Right lobe of liver (tissue), 6 donors: ENCODE measurements at places on chromosomes 6 and 20. TPM values are rescaled to one million over a fixed set of nuclear protein-coding genes. Genes with fewer than 3 reads are reported as not detected.

DNA sequence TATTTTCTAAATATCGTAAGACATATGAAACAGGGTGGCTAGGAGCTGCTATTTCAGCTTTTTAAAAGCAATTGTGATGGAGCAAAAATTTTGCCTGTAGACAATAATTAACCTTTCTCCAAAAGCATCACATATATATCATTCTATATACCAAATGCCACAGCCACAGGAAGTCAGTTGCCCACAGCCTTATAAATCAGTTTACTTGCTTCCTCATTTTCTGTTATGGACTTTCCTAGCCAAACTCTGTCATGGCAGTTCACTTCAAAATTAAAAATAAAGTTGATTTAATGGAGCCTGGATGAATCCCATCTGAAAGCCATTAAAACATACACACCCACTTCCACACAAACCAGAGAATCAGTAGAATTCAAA, 93.4 kb upstream of the NHSL1 start:
- no peak overlapping the region for H3K4me3 ChIP-seq
- H3K27me3 ChIP-seq: no peaks in the 10 kb centered on the region
- no peaks in the 10 kb centered on the region for H3K4me1 ChIP-seq
- DNase-seq: no peak
- no peaks in the 10 kb centered on the region for H3K36me3 ChIP-seq
- peak overlapping the region; percentile 49 for H3K27ac ChIP-seq

PAX1 gene
- not detected for total RNA-seq

- DNase-seq: no peak
- no peak overlapping the region for H3K4me3 ChIP-seq
- H3K36me3 ChIP-seq: no peaks in the 10 kb centered on the region
These were observed 25.1 kb downstream of the SYNDIG1 start for GRCh38 chr20:24494460-24494920.

DNA sequence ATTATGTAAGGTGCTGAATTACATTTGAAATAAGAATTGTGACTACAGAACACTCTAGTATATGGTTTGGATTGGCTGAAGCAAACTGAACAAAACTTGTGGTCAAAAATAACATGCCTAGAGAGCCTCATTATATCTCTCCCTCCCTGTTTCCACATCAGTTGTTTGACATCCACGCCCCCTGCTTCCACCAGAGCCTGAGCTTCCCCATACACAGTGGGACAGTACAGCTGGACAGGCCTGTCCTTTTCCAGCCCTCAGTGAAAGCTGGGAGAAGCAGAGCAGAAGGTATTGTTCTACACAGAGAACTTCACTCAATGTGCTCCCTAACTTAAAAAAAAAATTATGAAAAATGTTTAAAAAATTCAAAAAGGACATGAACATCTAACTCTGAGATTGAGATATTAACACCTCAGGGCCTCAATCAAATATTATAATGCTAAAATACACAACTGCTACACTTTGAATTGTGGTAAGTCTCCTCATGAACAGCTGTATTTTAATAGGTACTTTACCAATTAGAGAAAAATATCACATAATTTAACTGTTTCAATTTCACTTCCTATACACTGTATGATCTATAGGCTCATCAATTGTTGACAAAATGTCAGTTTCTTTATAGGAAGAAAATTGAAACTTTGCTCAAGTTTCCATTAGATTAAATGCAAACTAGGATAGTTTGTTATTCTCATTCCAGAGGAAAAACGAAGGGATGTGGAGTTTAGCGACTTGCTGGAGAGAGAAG, 44.9 kb upstream of the SCML4 start:
- H3K4me1 ChIP-seq: no peaks in the 10 kb centered on the region
- no peak overlapping the region for H3K4me3 ChIP-seq
- no peaks in the 10 kb centered on the region for H3K27me3 ChIP-seq
- no peak for DNase-seq
- no peak overlapping the region for H3K27ac ChIP-seq

GRCh38 chr6:139819776-139820175, 445.3 kb upstream of the CITED2 start:
- no peak for DNase-seq
- no peak overlapping the region for H3K27ac ChIP-seq
- no peaks in the 10 kb centered on the region for H3K27me3 ChIP-seq
- H3K4me3 ChIP-seq: no peak overlapping the region
- H3K4me1 ChIP-seq: no peaks in the 10 kb centered on the region

GRCh38 chr6:28264834-28265401, 2.0 kb upstream of the ZSCAN26 start:
- no peak for DNase-seq
- H3K4me3 ChIP-seq: no peak overlapping the region
- H3K27me3 ChIP-seq: no peaks in the 10 kb centered on the region
- no peaks in the 10 kb centered on the region for H3K4me1 ChIP-seq

DNA sequence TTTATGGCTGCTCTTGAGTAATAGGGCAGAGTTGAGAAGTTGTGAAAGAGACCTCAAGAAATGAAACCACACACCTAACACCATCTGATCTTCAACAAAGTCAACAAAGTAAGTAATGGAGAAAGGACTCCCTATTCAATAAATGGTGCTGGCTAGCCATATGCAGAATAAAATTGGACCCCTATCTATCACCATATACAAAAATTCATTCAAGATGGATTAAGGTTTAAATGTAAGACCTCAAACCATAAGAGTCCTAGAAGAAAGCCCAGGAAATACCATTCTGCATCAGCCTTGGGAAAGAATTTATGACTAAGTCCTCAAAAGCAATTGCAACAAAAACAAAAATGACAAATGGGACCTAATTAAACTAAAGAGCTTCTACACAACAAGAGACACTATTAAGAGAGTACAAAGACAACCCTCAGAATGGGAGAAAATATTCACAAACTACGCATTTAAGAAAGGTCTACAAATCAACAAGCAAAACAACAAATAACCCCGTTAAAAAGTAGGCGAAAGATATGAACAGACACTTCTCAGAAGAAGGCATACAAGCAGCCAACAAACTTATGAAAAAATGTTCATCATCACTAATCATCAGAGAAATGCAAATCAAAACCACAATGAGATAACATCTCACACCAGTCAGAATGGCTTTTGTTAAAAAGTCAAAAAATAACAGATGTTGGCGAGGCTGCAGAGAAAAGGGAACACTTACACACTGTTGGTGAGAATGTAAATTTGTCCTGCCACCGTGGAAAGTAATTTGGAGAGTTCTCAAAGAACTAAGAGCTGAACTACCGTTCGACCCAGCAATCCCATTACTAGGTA, 4.0 kb downstream of the MAP3K5 start:
- H3K4me3 ChIP-seq: no peak overlapping the region
- no peak for DNase-seq
- no peaks in the 10 kb centered on the region for H3K27me3 ChIP-seq
- peaks cover 7% of the 10 kb centered on the region for H3K4me1 ChIP-seq

DNA sequence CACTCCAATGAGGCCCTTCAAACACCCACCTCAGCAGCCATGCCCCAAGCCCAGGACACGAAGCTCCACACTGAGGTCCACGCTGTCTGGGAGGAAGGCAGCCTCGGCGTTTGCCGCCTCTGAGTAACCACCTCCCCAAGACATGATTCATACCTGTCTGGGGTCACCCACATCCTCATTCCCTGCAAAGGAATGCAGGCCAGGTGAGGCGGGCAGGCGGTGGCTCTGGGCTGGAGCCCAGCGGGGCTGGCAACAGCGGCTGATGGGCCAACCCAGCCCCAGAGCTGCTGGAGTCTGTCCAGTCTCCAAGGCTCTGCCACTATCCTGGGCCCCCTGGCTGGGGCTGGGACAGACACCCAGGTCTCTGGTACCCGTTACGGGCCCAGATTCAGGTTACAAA, 14.8 kb downstream of the PMEPA1 start:
- no peaks in the 10 kb centered on the region for H3K27me3 ChIP-seq
- H3K27ac ChIP-seq: no peak overlapping the region
- no peak overlapping the region for H3K4me3 ChIP-seq
- no peaks in the 10 kb centered on the region for H3K4me1 ChIP-seq
- H3K36me3 ChIP-seq: no peaks in the 10 kb centered on the region

GUCA1A gene
- not detected for total RNA-seq

GRCh38 chr6:163094881-163095280, 319.6 kb upstream of the QKI start:
- no peak overlapping the region for H3K4me3 ChIP-seq
- no peaks in the 10 kb centered on the region for H3K36me3 ChIP-seq
- no peaks in the 10 kb centered on the region for H3K4me1 ChIP-seq
- H3K27ac ChIP-seq: no peak overlapping the region

- no peak overlapping the region for H3K27ac ChIP-seq
- no peaks in the 10 kb centered on the region for H3K27me3 ChIP-seq
- H3K4me3 ChIP-seq: no peak overlapping the region
- H3K36me3 ChIP-seq: no peaks in the 10 kb centered on the region
These were observed 35.5 kb upstream of the ADTRP start for GRCh38 chr6:11814106-11814505.

- no peak overlapping the region for H3K4me3 ChIP-seq
- DNase-seq: no peak
These were observed 48.3 kb upstream of the HDGFL1 start for GRCh38 chr6:22521035-22521434.

- H3K36me3 ChIP-seq: no peaks in the 10 kb centered on the region
- no peaks in the 10 kb centered on the region for H3K4me1 ChIP-seq
- H3K4me3 ChIP-seq: no peak overlapping the region
- H3K27ac ChIP-seq: no peak overlapping the region
These were observed 121.6 kb downstream of the ADAT2 start for GRCh38 chr6:143328876-143329275.

MEI4 gene
- total RNA-seq: 0.20 TPM

DNA sequence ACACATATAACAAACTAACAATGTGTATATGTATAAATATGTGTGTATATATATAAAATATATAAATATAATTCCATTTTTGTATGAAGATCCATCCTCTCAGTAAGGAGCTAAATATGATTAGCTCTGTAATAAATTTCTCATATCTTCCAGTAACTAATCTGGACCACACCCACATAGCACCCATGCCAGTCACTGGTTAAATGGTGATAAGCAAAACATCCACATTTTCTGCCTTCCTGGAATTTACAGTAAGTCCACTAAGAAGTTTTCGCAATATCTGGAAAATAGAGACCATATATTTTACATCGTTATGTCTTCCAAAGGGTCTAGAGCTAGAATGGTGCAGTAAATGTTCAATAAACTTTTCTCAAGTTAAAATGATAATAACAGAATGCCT, 151.5 kb upstream of the STMND1 start:
- no peak overlapping the region for H3K4me3 ChIP-seq
- no peaks in the 10 kb centered on the region for H3K36me3 ChIP-seq
- no peak overlapping the region for H3K27ac ChIP-seq
- DNase-seq: no peak
- no peaks in the 10 kb centered on the region for H3K4me1 ChIP-seq

DNA sequence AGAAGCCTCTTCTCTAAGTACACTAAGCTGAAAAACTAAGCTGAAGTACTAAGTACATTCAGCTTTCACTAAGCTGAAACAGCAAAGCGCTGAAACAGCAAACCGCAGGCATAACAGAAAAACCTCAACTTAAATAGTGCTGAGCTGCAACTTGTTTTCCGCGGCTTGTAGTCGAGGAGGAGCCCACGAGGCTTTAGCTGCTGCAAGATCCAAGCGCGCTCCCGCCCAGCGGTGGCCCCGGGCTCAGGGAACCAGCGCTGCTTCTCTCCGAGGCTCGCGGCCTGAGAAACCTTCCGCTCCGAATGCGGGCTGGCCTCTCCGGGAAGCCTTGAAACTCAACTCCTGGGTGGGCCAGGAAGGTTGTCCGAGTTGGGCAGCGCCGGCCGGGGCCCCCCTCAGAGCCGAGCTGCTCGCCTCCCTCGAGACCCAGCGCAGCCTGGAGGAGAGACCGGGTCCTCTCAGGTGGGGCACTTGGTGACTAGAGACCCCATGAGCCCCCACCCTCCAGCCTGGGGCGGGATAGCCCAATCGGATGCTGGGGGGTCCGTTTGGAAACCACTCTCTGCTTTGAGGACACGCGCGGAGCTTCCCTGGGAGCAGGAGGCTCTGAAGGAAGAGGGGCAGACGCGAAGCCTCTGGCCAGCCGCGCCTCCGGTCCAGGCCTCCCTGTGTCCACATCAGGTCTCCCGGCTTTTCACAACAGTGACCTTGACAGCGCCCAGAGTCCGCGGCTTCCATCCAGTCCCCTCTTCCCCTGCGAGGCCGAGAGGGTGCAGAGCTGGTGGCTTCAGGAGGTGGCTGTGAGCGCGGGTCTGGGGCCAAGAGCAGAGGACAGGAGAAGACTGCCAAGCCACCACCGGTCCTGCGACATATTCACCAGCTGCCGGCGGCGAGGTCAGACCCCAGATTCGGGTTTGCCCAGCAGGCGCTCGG, 38.1 kb upstream of the HLA-E start:
- H3K27ac ChIP-seq: no peak overlapping the region
- no peaks in the 10 kb centered on the region for H3K4me1 ChIP-seq
- H3K27me3 ChIP-seq: no peaks in the 10 kb centered on the region

DNA sequence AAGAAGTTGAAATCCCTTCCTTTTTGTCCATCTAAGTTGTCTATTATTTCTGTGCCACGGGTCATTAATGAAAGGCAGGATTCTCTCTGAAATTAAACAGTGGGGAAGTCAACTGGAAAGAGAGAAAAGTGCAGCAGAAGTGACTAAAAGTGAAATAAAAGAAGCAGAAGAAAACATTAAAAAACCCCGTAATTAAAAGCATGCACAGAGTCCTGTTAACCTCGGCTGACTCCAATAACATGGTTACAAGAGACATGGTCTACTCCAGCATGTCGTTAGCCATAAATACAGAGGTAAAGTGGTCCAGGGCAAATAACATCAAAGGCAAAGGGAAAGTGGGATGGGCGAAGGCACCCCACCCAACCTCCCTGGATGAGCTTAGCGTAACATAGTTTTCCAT, 13.0 kb upstream of the MOXD1 start:
- H3K27ac ChIP-seq: no peak overlapping the region
- no peak for DNase-seq
- no peaks in the 10 kb centered on the region for H3K36me3 ChIP-seq
- no peak overlapping the region for H3K4me3 ChIP-seq
- no peaks in the 10 kb centered on the region for H3K4me1 ChIP-seq
- no peaks in the 10 kb centered on the region for H3K27me3 ChIP-seq

CST7 gene
- total RNA-seq: 4.6 TPM

XKR7 gene
- total RNA-seq: not detected

BNIP5 gene
- total RNA-seq: not detected

SRSF3 gene
- total RNA-seq: 36.8 TPM

DNA sequence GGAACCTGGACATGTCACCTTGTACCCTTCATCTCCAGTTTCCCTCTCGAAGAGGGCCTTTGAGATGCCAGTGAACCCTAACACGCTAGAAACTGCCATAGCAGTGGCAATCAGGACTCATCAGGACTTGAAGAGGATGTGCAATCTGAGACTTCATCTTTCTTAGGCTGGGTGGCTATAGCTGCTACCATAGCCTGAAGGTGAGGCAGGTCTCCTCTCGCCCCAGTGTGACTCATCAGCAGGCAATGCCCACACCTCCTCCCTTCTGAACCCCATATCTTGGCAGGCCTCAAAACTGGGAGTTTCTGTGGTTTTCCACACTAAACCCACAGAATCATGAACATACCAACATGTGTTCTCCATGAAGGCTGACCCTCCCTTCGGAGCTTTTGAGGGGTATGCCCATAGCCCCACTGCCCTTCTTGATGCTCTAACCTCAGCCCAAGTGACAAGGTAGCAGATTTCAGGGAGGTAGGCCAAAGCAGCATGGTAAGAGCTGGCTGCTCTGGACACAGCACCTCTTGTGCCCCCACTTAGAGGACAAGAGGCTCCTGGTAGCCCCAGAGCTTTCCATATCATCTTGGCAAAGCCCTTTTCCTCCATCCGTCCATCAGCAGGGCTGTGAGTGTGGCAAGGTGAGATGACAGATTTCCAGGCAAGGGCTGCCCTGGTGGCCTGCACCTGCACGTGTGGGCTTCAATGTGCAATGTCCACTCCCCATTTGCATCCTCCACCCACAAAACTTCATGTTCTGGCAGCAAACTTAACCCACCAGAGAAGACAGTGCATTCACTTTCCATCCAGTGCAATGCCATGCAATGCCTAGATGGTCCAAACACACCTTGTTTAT, 2.6 kb downstream of the BLCAP start:
- H3K27me3 ChIP-seq: no peaks in the 10 kb centered on the region
- no peaks in the 10 kb centered on the region for H3K4me1 ChIP-seq
- H3K4me3 ChIP-seq: peak overlapping the region; percentile 100
- no peaks in the 10 kb centered on the region for H3K36me3 ChIP-seq

CST11 gene
- not detected for total RNA-seq
